ENCODE measurements at places on chromosomes 2 and 18.

DNA sequence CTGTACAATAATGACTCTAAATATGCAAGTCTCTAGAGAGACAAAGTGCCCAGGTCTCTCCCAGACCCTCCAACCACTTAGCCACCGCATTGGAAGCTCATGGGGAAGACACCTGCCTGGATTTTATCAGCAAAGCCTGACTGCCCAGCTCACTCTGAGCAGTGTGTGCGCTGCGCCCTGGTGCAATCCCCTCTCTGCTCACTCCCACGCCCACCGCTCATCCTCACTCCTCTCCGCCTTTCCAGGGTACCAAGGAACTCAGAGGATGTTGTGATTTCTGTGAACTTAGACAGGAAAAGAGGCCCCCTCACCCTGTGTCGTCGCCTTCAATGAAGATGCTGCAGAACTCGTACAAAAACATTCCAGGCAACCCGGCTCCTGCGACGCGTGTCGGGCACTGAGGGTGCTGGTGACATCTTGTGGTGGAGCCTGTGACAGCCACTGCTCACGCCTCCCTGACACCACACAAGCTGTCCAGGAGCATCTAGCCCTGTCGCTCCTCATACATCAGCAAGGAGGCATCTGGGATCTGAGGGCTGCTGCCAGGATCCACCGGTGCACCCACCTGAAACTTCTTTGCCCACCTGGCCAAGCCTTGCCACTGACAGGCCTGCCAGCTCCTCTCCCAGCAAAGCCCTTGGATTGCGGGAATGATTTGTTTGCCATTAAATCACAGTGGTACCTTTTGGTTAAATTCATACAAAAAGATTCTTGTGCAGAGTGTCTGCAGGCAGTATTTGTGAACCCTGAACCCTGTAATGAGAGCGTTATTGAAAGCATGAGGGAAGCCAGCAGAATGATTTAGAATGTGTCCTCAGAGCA is 220.4 kb downstream of the ZNF516 start:
- DNase-seq = no peak

DNA sequence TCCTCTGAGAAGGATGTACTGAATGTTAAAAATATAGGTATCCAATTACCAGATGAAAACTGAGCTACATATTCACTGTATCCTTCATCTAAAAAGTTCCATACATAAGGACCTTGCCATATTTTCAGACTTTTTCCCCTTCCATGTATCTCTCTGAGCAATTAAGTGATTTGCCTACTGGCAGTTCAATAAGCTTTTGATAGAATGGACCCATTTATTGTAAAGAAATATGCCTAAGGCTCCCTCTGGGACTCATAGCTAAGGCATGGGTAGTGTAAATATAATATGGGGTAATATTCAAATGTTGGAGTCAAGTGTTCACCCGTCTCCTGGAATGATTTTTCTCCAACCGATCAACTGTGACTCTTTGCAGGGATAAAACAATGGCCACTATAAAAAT is 135.4 kb upstream of the FSHR start:
- no peak for DNase-seq

DNA sequence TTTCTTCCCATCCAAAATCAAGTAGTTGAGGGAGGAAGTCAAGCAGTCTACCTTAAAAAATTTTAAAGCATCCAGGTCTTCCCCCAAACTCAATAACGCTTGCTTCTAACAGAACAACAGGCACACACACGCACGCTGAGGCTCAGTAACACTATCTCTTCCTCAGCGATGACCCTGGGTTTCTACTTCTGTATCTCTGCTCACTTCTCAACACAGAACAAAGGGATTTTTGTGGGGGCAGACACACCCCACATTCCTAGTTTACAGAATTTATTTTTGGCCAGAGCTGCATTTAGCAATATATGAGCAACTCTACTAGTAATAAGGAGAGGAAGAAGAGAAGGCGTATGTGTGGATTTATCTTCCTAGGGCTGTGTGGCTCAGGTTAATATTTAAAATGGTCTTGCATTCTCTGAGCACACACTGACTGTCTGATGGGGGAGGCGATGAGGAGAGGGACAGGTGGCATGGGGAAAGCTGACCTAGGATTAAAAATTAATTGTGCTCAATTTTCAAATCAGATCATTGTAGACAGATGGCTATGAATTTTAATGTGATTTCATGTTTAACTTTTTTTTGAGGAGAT is 71.3 kb upstream of the PPM1B start:
- DNase-seq = no peak

GRCh38 chr2:111071600-111072171 is 49.0 kb upstream of the BCL2L11 start:
- DNase-seq = peak; percentile 39

- no peak for DNase-seq
Observed at GRCh38 chr2:30653847-30654246, 153.4 kb downstream of the CAPN13 start.

DNA sequence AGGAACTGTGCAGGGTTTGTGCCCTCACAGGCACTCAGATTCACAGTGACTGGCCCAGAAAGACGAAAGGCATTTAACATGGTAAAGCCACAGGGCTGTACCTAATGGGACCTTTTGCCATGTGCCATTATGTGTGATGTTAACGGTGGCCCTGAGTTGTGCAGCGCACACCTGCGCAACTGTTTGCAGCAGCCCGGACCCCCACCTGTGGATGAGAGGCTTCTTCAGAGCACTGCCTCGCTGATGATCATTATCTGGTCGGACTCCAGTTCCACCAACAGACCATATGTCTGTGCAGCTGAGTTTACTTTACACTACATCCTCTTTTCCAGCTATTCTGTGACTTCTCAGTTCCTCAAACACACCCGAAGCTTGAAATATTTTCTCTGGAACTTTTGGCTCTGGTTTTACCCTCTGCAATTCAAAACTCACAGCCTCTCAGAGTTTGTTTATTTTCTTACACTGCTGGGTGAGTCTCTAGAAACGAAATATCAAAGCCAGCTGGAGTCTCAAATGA is 35.6 kb upstream of the UBE2F start:
- DNase-seq = no peak

GRCh38 chr2:177291701-177292100 is 27.2 kb upstream of the NFE2L2 start:
- DNase-seq = no peak

DNA sequence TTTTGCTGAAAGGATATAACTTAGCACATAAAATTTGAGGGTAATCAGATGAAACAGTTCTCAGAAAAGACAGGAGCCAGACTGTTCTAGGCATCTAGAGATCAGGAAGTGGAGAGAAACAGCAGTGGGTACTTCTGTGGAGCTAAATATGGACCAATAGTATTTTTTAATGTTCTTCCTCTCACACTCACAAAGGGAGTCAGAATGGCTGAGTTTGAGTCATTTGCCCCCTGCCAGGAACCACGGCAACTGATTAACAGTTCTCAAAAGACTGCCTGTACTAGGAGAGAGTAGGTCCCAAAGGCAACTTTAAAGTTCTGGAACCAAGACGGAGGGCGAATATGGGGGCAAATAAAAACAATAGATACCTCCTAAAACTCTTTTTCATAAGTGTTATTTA is 107.5 kb downstream of the GULP1 start:
- DNase-seq = no peak

GRCh38 chr2:201254081-201254730 is 6.1 kb upstream of the CASP8 start:
- peak; percentile 24 for DNase-seq

Measured in GM04504 (cell line).